Lower leg skin (tissue), 4 donors: ENCODE measurements at places on chromosomes 6 and 20. TPM values are rescaled to one million over a fixed set of nuclear protein-coding genes. Genes with fewer than 3 reads are reported as not detected.

DNA sequence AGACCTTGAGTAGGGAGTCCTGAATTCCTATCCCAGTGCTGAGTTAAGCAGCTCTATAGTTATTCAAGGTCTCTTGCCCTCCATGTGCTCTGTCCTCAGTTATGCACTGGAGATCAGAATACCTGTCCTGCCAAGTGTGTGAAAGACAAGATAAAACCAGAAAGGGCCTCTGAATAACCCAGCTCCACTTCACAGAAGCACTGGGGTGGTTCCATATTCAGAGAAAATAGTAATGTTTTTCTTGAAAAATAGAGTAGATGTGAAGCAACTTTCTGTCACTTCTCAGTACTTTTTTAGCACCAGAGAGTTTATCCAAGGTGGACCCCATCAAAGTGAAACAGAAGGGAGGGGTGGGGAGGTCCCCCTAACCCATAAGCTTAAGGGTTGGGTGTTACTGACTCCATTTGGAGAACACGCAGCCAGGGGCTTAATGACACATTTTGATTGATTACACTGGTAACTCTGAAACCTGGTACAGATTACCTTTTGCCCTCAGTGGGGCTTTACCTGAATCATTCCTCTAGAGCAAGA is 509.8 kb upstream of the JARID2 start:
- DNase-seq: no peak

DNA sequence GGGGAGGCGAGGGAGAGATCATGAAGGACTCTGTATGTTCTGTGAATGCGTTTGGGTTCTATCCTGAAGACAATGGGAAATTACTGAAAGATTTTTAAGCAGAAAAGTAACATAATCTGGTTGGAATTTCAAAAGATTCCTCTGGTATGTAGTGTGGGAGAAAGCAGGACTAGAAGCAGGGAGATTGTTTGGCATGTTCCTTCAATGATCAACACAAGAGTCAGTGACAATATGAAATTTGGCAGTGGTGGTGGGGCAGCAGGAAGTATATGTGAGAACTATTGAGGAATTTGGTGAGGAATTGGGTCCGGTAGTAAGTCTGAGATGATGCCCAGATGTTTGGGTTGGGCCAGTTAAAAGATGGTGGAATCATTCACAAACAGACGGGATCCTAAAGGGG is 348.7 kb downstream of the CD83 start:
- DNase-seq: no peak

DNA sequence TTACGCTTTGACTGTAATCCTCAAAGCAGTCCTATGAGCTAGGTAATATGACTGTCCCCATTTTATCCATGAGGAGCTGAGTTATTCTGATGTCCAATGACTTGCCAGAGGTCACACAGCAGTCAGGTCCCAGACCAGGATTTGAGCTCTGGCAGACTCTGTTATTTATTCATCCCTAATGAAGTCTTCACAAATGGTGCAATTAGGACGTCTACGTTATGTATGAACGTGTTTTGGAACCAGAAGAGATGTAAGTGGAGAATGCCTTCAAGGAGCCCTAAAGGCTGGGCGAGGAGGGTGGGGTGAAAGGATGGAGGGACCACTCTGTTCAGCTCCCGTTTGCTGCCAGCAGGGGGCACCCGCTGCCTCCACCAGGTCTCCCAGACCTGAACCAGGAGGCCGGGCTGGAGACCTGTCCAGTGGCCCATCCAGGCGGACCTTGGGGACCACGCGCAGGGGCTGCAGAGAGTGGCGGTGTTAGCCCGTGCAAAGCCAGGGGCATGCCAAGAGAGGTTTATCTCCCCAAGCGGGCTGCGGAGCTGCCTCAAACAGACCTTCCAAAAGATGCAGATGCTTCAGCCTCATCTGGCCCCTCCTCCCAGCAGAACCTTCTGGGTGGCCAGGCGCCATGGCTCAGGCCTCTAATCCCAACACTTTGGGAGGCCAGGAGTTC is 15.2 kb upstream of the ZNF335 start:
- DNase-seq: no peak

DNA sequence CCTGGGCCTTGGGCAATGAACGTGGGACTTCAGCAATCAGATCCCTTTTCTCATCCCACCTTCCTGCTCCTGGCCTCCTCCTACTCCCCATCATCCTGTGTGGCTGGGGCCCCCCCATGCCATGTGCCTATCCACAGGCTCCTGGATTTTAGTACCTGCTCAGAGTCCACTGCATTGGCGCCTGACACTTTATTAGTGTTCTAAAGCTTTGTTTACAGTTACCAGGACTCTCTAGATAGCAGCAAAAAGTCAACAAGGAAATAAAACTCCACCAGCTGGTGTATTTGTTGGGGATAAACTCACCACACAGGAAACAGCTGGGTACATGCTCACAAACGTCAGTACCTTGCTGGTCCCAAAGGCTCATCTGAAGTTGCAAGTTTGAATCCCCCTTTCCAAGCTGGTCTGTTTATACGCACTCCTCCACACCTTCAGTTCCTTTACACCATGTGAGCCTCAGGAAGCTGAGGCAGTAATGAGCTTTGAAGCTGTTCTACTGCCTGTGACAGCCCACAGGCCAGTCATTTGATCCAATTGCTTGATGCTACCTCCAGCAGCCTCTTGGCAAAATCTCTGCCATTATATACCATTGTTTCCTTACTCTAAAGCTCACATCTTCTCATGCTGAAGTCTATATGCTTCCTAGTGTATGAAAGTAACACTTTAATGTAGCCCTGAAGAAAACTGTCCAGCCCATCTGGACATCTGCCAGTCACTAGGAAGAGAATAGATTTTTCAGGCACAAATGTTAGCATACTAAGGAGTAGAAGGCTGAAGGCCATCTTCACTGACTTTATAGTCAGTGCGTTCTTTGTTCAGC is 76.6 kb downstream of the ANKEF1 start:
- DNase-seq: no peak

DNA sequence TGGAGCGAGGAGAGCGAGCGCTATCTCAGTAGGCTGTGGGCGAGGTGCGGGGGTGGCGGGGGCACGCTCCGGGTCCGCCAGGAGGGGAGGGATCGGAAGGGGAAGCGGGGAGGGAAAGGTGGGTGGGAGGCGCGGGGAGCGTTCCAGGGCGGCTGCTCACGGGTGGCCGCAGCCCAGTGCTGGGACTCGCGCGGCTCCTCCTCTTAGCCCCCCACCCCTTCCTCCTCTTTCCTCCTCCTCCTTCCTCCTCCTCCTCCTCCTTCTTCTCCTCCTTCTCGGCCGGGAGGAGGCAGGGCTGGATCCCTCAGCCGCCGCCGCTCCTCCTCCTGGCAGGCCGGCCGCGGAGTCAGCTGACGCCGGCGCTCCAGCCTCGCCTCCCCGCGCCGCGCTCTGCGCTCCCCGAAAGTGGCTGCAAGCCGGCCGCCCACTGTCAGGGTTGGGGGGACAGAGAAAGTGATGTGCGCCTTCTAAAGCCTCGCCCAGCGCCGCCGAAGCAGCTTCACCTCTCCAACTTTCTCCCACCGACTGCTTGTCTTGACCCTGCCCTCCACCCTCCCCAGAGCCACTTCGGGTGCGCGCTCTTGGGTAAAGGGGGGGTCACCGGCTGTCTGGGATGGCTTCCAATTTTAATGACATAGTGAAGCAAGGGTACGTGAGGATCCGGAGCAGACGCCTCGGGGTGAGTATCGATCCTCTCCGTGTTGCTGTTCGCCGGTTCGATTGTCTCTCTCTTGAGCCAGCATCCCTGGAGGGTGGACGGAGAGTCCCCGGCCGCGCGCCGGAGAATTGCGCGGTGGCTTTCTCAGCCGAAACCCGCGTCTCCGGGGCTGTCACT is at the start of gene DOK5:
DOK5 (plus strand) TSS at position 260 of the 835 bp plus-strand sequence; CDS start at position 614, 354 bp downstream.
- no peak for DNase-seq

GRCh38 chr20:47610247-47610944 is 108.7 kb downstream of the NCOA3 start:
- no peak for DNase-seq

GRCh38 chr6:14353798-14354197 is 236.2 kb downstream of the CD83 start:
- no peak for DNase-seq

DNA sequence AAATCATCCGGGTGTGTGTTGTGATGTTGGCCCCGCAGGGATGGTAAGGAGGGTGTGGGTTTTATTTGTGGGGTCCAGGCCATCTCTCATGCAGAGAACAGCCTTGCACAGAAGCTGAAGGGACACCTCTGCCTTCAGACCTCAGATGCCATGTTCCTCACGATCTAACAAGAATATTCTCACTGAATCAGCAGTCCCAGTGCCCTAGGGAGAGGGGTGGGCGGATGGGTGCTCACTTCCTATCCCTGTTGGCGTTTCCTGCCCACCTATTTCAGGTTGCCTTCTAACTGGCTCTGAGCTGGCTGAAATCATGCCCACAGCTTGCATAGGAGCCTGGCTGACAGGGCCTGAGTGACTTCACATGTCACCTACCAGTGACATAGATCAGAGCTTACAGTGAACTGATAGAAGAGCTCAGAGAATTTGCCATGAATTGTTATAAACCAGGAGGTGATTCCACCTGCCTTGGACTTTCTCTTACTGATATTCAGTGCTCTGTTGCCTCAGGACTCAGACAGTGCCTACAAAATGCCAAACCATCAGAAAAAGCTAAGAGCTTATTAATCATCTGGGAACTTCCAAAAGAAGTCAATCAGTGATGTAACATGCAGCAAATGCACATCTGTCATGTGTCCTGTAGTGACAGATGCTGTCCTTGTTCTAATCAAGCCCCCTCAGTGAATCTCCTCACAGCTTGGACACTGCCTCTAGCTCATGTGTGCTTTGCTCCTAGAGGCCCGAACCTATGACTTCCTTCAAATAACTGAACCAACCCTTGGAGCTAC is 285.8 kb upstream of the PRND start:
- DNase-seq: no peak

DNA sequence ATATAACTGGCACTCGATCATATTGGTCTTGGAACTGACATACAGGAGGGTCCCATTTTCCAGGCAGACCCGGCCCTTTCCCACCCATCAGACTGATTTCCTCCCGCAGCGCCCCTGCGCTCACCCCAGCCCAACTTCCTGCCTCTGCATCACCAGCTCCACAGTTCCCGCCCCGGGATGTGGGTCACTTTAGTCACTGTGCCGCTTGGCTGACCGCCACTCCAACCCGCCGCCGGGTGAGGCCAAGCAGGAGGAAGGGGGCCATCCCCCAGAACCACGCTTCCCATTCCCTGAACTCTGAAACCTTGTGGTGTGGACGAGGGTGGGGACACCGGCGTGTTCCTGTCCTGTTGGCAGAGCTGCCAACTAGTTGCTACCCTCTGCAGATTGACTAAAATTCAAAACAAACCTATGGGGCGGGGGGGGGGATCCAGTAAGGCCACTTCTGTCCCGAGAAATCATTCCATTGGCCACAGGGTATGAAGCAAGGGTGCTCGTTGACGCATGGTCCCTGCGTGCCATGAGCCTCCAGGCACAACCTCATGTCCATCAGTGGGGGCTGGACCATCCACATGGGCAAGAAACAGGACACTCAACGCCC is 12.3 kb downstream of the TGM2 start:
- DNase-seq: peak; percentile 94

TREML1 gene
- total RNA-seq: not detected

ACSS1 gene
- total RNA-seq: 35.3 TPM

C6orf58 gene
- total RNA-seq: not detected

DNAAF9 gene
- total RNA-seq: 7.1 TPM

KCNG1 gene
- total RNA-seq: 1.6 TPM

SALL4 gene
- total RNA-seq: 0.13 TPM
